ENCODE measurements at places on chromosomes 6 and 20. TPM values are rescaled to one million over a fixed set of nuclear protein-coding genes. Genes with fewer than 3 reads are reported as not detected.
A peak's percentile ranks its signal among the peaks of the same experiment; 100 is the strongest.

The FOXF2 gene
- not detected for total RNA-seq

The C20orf202 gene
- 0.39 TPM for total RNA-seq

The WFDC12 gene
- total RNA-seq: not detected

The TINAG gene
- not detected for total RNA-seq

The HTR1E gene
- not detected for total RNA-seq

The SLC17A1 gene
- total RNA-seq: not detected

The RIMS4 gene
- not detected for total RNA-seq

The ERVFRD-1 gene
- not detected for total RNA-seq

The C6orf15 gene
- not detected for total RNA-seq

The CST2 gene
- total RNA-seq: not detected

GRCh38 chr6:47476781-47477496 lies 650 bp upstream of the CD2AP start:
- H3K4me3 ChIP-seq: peak overlapping the region; percentile 72
- peaks cover 23% of the 10 kb centered on the region for H3K4me1 ChIP-seq
- DNase-seq: no peak
- H3K36me3 ChIP-seq: no peaks in the 10 kb centered on the region
- peak overlapping the region; percentile 92 for H3K27ac ChIP-seq

GRCh38 chr6:48615041-48615440 lies 504.0 kb upstream of the PTCHD4 start:
- no peak overlapping the region for H3K4me3 ChIP-seq
- H3K27ac ChIP-seq: no peak overlapping the region
- no peaks in the 10 kb centered on the region for H3K36me3 ChIP-seq
- H3K27me3 ChIP-seq: no peaks in the 10 kb centered on the region
- no peaks in the 10 kb centered on the region for H3K4me1 ChIP-seq

DNA sequence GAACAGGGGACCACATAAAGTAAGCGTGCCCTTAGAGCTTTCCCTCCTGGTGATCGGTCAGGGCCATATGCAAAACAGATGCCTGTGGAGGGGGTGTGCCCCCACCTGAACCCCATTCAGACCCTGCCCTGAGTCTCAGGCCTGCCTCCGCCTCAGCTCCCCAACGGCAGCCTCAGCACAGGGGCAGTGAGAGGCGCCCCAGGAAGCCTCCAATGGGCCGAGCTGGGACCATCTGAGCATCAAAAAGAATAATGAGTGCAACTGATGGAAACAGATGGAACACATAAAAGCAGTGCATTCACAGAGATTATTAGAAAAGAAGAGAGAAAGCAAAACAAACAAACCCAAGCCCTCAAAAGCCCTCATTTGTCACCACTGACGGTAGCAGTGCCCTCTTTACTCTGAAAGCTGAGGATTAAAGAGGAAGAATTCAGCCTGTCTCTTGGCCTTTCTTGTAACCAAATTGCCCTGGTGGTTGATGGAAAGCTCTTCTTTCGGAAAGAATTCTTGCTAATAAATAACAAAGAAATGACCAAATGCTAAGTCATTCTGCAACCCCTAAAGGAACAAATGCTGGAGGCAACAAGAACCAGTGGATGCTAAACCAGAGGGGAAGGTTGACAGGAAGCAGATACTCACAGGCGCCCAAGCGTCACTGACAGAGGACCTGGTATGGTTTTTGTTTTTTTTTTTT lies 6.8 kb downstream of the ADISSP start:
- H3K4me1 ChIP-seq: no peaks in the 10 kb centered on the region
- no peaks in the 10 kb centered on the region for H3K36me3 ChIP-seq
- H3K27ac ChIP-seq: no peak overlapping the region
- DNase-seq: no peak
- no peaks in the 10 kb centered on the region for H3K27me3 ChIP-seq
- no peak overlapping the region for H3K4me3 ChIP-seq

DNA sequence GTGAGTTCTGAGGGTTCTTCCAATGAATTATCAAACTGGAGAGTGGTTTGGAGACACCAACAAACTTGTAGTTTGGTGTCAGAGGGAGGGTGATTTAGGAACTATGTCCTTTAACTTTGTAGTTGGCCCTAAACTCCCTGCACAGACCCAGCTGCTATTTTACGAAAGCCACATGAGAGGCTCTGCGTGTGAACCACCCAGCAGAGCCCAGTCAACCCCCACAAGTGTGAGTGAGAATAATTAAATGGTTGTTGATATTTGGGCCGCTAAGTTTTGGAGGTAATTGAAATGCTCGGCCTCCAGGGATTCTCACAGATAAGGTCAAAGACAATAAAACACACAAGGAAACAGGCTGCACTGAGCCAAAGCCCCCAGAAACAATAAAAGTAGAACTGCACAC lies 6.9 kb upstream of the VAPB start:
- DNase-seq: no peak
- H3K27ac ChIP-seq: no peak overlapping the region
- H3K4me3 ChIP-seq: no peak overlapping the region
- no peaks in the 10 kb centered on the region for H3K4me1 ChIP-seq
- peaks cover 17% of the 10 kb centered on the region for H3K27me3 ChIP-seq
- H3K36me3 ChIP-seq: no peaks in the 10 kb centered on the region

GRCh38 chr6:38039502-38039901 lies 220.0 kb downstream of the ZFAND3 start:
- H3K27ac ChIP-seq: no peak overlapping the region
- no peak overlapping the region for H3K4me3 ChIP-seq
- H3K27me3 ChIP-seq: no peaks in the 10 kb centered on the region

DNA sequence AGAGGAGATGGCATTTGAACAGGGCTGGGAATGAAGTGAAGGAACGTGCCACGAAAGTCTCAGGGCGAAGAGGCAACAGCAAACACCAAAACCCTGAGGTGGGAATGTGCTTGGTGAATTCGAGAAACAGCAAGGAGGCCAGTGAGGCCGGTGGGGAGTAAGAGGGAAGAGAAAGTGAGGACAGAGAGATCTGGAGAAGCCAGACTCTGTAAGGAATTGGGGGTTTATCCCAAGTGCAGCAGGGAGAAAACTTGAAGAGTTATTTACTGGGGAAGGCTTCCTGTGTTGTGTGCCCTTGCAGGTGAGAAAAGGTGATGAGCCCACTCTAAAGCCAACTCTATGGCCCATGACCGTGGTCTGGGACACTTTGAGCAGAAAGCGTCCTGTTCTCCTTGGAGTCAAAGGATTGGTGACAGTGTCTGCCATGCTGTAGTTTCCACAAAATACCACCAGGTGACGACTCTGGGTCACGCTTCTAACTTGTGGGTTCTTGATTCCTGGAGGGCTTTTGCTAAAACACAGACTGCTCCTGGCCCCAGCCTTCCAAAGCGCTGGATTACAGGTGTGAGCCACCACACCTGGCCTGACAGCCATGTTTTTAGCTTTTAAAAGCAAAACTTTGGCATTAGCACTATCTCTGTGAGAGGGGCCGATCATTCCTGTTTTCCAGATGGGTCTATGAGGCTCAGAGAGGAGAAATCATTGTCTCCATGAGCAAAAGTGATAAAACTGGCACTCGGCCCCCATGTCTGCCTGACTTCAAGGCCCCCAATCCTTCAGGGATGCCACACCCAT lies 18.0 kb upstream of the CSNK2A1 start:
- no peak for DNase-seq
- H3K4me1 ChIP-seq: no peaks in the 10 kb centered on the region
- no peak overlapping the region for H3K27ac ChIP-seq
- peaks cover 3% of the 10 kb centered on the region for H3K27me3 ChIP-seq

DNA sequence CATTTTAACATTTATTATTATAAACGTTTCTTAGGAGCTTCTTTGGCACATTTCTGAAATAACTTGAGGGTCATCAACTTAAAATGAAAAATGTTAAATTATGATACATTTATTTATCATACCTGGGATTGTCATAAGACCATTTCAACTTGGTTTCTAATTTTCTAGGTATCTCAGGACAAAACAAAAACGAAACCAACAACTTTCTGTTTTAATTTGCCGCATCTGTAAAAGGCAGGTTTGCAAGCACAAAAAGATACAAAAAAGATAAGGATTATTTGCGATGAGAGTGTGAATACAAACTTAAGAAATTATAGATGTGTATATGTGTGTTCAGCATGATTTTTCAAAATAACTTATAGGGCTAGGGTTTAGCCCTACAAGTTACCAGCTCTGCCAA lies 395.0 kb upstream of the RUNX2 start:
- H3K27ac ChIP-seq: peak overlapping the region; percentile 82
- peak overlapping the region; percentile 87 for H3K4me3 ChIP-seq
- H3K27me3 ChIP-seq: no peaks in the 10 kb centered on the region
- DNase-seq: peak; percentile 70

DNA sequence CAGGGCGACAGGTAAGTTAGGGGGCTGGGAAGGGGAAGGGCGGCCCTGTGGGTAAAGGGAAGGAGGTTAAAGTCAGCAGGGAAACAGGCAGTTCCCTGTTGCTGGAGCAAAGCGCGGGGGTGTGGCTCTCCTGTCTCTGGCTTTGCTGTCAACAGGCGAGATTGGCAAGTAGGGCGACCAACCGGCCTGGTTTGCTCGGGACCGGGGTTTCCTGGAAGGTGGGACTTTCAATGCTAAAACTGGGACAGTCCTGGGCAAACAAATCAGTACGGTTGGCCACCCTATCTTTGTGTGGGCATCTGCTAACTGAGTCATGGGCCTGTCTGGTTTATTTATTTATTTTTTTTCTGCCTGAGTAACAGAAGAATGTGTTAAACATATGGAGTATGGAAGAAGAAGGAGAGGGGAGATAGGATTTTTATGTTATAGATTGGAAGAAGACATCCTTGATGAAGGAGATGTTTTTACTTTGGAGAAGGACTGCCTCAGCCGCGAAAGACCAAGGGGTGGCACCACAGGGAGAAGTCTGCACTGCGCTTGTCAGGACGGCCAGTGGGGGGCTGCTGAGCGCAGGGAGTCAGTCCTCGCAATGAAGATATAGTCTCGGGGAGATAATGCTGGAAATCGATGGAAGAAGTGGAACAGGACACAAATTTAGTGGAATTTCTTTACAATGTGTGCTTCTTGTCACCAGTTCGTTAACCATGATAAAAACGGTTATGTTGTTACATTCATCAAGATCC lies 43.4 kb upstream of the ESR1 start:
- no peaks in the 10 kb centered on the region for H3K36me3 ChIP-seq
- H3K27ac ChIP-seq: no peak overlapping the region
- no peaks in the 10 kb centered on the region for H3K4me1 ChIP-seq
- peaks cover 4% of the 10 kb centered on the region for H3K27me3 ChIP-seq

GRCh38 chr6:150633486-150633834 lies 33.8 kb downstream of the PLEKHG1 start:
- peaks cover 28% of the 10 kb centered on the region for H3K4me1 ChIP-seq
- peak overlapping the region; percentile 65 for H3K27ac ChIP-seq
- no peaks in the 10 kb centered on the region for H3K36me3 ChIP-seq
- no peak for DNase-seq

DNA sequence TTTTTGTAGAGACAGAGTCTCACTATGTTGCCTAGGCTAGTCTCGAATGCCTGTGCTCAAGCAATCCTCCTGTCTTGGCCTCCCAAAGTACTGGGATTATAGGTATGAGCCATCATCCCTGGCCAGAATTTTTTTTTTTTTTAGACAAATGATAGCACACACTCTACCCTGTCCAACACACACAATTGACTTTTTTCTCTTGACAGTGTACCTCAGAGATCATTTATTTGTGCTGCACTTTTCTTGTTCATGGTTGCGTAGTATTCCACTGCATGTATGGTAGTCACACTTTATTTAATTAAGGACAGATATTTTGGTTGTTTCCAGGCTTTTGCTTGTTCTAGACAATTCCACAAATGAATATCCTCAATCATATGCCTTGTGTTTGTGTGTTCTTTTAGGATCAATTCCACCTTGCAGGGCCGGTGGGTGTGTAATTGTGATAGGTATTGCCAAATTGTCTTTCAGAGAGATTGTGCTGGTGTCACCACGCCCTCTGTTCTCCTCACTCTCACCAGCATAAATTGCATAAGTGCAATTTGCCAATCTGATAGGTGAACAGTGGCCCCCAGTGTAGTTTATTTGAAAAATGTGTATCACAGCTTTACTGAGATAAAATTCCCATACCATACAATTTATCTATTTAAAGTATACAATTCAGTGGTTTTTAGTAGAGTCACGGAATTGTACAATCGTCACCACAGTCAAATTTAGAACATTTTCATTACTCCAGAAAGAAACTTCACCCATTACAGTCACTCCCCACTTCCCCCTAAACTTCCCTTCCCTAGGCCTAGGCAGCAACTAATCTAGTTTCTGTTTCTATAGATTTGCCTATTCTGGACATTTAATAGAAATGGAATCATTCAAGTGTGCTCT lies 20.1 kb downstream of the SRC start:
- no peaks in the 10 kb centered on the region for H3K36me3 ChIP-seq
- no peaks in the 10 kb centered on the region for H3K4me1 ChIP-seq
- H3K27me3 ChIP-seq: no peaks in the 10 kb centered on the region
- H3K27ac ChIP-seq: no peak overlapping the region

DNA sequence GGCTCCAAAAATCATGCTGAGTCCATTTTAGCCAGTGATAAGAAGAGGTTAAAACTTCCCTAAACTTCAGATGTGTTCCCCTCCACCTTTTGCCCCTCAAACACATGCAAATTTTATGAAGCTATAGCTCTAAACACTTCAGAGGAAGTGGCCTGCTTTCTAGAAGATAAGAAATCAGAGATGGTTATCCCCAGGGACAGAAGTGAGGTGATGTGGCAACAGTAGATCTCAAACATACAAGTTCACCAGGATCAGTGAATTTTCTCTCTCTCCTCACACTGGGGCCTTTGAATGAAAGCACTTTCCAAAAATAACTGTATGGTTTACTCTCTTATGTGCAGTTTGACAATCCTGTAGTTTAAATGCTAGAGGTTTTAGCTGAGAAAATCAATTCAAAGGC lies 332.0 kb downstream of the BTBD9 start:
- H3K27ac ChIP-seq: no peak overlapping the region
- peaks cover 8% of the 10 kb centered on the region for H3K4me1 ChIP-seq
- DNase-seq: no peak

- no peaks in the 10 kb centered on the region for H3K4me1 ChIP-seq
- no peaks in the 10 kb centered on the region for H3K27me3 ChIP-seq
- DNase-seq: no peak
- H3K27ac ChIP-seq: no peak overlapping the region
- no peak overlapping the region for H3K4me3 ChIP-seq
- no peaks in the 10 kb centered on the region for H3K36me3 ChIP-seq
Observed at GRCh38 chr6:105831311-105832097, 254.6 kb upstream of the PRDM1 start.

- H3K36me3 ChIP-seq: no peaks in the 10 kb centered on the region
- no peaks in the 10 kb centered on the region for H3K4me1 ChIP-seq
- H3K27me3 ChIP-seq: no peaks in the 10 kb centered on the region
- no peak overlapping the region for H3K27ac ChIP-seq
Observed at GRCh38 chr20:10758446-10758845, 84.6 kb upstream of the JAG1 start.
